ENCODE measurements at places on chromosomes 16 and 17.

GRCh38 chr17:74950207-74950606 lies 14.5 kb downstream of the OTOP3 start:
- DNase-seq, result peak; percentile 52

DNA sequence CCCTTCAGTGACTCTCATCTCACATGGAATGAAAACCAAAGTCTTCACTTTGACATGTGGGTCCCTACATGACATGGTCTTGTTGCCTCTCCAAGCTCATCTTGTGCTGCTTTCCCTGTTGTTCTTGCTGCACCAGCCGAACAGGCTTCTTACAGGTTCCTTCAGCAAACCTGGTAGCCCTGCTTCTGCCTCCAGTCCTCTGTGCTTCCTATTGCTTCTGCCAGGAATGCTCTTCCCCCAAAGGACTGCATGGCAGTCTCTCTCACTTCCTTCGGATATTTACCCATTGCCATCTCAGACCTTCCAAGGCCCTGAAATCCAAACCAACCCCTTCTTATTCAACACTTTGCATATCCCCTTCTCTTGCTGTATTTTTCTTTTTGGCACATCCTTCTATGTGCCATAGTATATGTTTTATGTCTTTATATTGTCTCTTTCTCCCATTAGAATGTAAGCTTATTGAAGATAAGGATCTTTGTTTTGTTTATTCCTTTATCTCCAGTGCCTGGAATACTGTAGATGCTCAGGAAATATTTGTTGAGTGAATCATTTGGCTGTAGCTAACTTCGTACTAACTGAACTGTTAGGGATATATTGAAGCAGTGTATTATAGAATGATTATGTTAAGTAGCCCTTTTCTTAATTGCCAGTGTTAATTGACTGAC lies 57.9 kb upstream of the SLC12A3 start:
- DNase-seq, result no peak

DNA sequence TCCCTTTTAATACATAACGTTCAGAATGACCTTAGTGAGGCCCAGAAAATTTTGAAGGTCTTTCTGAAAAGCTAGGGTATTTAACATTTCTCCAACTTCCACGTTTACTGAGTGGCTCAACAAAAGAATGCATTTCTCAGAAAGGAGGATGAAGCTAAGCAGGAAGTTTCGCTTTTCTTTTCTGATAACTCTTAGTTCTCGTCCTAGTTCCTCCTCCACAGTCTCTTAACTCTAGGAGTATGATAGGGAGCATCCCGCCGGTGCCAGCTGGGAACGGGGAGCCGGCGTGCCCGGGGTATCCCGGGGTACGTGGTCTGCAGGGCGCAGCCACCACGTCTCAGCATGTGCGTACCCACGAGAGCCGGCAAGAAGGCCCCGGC lies 363 bp downstream of the KARS1 start:
- no peak for DNase-seq

- DNase-seq, result peak; percentile 70
These were observed 1.2 kb downstream of the CDT1 start for GRCh38 chr16:88804552-88805339.

- DNase-seq, result no peak
These were observed 33.3 kb upstream of the USP43 start for GRCh38 chr17:9612006-9612405.

GRCh38 chr16:89917773-89918452 lies 749 bp upstream of the MC1R start:
- DNase-seq, result peak; percentile 75

DNA sequence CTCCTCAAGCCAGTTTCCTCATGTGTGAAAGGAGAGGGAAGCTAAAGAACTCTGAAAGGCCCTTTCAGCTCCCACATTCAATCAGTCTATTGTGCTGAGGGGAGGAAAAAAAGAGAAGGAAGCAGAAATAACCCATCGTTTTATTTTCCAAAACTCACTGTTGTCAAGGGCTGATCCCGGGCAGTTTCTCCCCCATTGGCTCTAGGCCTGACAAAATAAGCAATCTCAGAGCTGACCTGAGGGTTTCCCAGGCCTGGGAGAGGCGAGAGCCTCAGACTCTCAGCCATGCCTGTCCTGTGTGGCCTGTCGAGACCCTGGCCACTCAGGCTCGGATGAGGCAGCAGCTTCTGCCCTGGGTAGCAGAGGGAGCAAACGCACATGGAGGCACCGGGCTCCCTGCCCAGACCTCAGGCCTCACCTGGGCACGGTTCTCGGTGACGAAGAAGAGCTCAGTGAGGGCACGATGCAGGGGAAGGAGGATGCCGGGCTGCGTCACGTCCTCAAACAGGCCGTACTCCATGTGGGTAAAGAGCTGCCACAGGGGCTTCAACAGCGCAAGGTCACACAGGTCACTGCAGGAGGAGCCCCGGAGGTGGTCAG lies 45.0 kb upstream of the ATP2A3 start:
- no peak for DNase-seq

GRCh38 chr16:71883849-71884638 lies at the start of gene ZNF821:
ZNF821 (minus strand) TSS chr16:71884182; CDS start chr16:71879946, 4,236 bp downstream.
- peak; percentile 74 for DNase-seq

DNA sequence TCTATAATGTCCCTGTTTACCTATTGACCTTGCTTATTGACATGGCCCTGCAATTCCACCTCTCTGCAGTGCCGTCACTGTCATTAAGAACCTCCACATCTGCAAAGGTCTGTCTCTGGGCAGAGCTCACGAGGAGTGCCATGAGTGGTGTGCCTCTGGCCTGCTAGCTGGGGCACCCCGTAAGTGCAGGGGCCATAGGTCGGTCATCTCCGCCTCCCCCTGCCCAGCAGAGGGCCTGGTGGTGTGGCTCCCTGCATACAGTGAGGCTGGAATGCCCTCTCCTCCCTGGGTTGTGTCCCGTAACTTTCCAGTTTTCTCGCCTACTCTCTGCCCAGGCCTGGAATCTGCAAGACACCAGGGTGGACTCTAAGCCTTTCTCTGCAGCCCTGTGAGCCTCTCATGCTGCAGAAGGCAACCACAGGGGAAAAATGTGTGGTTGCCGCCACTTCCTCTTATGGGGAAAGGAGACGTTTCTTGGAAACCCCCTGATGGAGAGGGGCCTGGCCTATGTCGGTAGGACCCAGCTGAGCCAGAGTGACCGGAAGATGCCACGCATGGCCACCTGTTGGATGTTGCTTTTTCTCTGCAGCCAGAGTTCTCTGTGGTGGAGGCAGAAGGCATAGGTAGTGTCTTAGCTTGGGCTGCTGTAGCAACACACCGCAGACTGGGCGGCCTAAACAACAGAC lies 2.7 kb upstream of the SNX20 start:
- DNase-seq, result no peak
